ENCODE measurements at places on chromosomes 11 and 22.

DNA sequence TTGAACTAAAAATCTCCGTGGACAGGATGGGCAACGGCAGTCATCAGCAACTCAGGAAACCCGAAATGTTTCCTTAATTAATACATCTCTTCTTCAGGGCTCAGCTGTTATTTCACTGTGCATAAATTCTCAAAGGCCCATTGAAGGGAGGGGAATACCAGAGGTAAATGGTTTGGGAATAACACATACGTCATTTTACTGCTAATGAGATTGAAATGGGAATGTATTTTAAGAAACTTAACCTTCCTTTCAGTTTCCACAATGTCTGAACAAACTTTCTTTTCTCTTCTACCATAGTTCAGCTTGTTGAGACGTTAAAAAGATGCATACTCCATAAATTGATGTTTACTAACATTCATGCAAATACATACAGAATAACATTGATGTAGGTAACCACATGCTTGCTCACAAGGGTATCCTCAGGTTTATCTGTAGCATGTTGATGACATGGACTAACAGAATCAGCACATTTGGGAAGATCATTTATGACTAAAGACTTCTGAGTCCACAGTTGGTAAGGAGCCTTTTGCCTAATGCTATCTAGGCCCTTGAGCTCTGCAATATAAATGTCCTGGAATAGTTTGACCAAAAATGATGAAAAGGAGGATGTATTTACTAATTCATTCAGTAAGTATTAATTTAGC is 7.7 kb upstream of the PRRG4 start:
- DNase-seq = no peak

GRCh38 chr22:44728761-44729324 is 23.5 kb upstream of the ARHGAP8 start:
- DNase-seq = no peak

- no peak for DNase-seq
Observed at GRCh38 chr22:31945443-31945855, 1.1 kb downstream of the YWHAH start.

DNA sequence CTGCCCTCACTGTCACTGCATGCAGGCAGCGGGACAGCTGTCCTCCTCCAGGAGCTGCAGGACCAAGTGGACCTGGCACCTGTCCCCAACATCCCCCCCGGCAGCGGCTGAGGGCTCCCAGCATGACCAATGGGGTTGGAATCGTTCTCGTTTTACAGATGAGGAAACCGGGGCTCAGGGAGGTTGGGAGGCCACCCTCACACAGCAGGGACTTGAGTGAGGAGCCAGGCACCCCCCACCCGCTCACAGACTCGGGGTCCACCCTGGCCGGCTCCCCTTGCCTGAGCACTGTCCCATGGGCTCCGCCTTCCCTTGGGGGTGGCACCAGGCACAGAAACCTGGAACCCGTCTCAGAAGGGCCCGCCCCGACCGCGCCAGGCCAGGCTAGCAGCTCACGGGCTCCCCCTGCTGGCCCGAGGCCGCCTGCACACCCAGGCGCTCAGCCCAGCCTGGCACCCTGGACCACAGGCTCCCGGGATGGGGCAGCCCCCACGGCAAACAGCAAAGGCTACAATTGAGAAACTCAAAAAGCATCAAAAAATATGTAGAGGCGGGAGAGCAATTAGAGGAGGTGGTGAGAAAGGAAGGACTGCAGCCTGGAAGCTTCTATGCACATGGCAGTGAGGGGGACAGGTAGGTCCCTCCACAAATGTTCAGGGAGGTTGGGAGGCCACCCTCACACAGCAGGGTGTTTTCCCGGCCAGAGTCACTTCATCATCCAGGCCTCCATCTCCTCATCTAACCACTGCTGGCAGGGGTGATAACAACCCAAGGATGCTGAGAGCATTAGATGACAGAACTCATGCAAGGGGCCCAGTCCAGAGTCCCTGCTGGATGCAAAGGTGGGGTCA is 12.8 kb downstream of the MACROD1 start:
- DNase-seq = no peak

DNA sequence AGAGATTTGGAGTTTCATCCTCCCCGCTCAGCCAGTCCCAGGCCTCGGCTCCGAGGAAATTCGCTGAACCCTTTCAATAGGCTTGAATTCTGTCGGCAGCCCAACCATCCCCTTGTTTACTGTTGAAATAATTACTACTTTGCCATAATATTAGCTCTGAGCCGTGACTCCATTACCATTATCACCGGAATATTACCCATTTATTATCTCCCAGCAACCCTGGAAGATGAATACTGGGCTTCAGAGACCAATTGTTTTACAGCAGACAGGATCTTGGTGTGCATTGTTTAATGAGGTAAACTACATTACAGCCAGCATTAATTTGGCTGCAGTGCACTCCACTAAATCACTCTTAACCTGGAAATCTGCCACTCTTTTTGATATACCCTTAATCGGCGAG is 867.4 kb downstream of the NTM start:
- no peak for DNase-seq

DNA sequence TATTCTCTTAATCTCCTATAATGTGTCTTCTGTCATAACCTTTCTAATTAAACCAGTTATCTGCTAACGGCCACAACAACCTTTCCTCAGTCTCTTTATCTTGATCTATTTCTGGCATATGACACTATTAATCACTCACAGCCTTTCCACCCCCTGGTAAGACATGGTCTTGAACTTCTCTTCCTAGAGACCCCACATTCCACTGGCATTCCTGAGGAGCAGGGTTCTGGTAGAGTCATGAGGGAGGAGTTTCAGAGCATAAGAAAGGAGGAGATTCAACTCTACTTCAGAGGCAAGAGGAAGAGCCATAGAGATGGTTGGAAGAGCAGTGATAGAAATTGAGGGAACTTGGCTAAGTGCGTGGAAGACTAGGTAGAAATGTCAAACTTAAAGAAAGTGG is 325.6 kb downstream of the BLID start:
- DNase-seq = no peak

GRCh38 chr11:77959434-77959833 is 35.0 kb downstream of the INTS4 start:
- DNase-seq = no peak

Measured in H1 (cell line).